Activated CD4-positive, alpha-beta T cell treated with anti-CD3 and anti-CD28 coated beads, Interleukin-2, amount 50 U/mL, for 48 hours (primary cell): ENCODE measurements at places on chromosomes 3 and 15.

DNA sequence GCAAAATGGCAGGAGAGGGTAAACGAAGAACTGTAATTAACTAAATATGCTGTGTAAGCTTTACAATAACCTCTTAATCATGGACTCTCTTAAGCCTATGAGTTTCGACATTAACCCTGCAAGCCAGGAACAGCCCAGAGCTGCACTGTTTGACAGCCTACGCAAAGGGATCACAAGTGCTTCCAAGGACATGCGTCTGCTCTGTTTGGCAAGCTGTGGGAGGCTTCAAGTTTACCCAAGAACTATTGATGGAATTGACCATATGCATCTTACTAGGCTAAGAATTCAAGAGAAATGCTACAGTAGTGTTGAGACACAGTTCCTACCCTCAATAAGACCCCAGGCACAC lies 66.0 kb downstream of the PDZRN3 start:
- no peak for DNase-seq

- DNase-seq = no peak
Measured at GRCh38 chr3:3586843-3587646, 212.2 kb upstream of the LRRN1 start.

DNA sequence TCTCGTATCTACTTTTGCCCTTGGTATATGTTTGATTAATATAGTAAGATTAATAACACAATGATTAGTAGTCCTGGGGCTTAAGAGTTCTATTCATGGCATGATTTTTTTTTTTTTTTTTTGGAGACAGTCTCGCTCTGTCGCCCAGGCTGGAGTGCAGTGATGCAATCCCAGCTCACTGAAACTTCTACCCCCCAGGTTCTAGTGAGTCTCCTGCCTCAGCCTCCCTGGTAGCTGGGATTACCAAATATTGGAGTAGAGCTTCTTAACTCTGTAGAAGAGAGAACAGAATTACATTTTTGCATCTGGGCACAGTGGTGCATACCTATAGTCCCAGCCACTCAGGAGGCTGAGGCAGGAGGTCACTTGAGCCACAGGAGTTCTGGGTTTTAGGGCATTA lies 58.9 kb downstream of the RAB7A start:
- DNase-seq = no peak

DNA sequence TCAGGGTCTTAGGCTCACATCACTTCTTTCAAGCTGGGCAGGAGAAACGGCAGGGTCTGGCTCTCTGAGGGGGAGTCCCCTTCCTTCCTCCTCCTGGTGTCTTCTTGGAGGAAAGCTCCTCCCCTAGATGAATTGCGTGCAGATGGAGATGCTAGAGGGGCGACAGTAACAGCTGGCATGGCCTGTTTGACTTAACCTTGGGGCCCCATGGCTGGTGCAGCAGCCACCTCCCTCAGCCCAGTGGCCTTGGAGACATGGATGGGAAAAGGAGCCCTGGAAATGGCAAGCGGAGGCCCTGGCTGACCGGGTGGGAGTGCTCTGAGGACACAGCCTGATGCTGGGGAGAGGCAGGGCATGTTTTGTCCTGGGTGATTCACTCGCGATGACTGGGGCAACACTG lies 20.2 kb downstream of the PAK6 start:
- no peak for DNase-seq

GRCh38 chr3:188361888-188362287 lies 207.9 kb downstream of the LPP start:
- no peak for DNase-seq

DNA sequence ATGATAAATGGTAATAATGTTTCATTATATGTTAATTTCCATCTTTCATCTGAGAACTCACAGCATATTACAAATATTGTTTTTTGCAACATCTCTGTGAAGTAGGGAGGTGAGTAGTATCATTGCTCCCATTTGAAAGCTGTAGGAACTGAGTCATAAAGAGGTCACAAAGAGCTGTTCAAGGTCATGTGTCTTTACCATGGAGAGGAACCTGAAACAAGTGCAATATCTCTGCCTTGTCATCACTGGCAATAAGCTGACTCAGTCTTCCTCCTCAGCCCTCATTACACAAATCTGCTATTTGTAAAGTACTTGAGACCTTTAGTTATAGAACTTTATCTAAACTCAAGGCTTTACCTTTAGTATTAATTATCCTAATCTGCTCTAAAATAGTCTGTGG lies 4.4 kb upstream of the ATP13A4 start:
- DNase-seq = no peak
